ACHN (cell line): ENCODE measurements at places on chromosomes 11 and 22.

DNA sequence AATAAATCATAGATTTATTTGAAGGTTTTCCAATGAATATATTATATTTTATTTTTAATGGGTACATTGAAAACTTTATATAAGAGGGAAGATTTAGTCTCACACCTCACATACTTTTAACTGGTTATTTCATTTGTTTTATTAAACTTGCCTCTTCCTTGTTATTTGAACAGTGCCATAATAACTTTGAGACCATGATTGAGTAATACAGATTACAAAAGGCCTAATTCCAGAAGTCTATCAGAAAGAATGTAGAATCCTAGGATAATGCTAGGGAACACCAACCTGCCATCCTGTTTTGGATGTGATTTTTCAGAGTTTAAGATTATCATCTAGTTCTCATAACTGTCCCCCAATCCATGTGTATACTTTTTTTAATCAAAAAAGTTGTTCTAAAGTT lies 102.7 kb upstream of the BIRC3 start:
- no peak for DNase-seq

GRCh38 chr11:18650859-18651557 lies 16.9 kb upstream of the SPTY2D1 start:
- peak; percentile 39 for DNase-seq

DNA sequence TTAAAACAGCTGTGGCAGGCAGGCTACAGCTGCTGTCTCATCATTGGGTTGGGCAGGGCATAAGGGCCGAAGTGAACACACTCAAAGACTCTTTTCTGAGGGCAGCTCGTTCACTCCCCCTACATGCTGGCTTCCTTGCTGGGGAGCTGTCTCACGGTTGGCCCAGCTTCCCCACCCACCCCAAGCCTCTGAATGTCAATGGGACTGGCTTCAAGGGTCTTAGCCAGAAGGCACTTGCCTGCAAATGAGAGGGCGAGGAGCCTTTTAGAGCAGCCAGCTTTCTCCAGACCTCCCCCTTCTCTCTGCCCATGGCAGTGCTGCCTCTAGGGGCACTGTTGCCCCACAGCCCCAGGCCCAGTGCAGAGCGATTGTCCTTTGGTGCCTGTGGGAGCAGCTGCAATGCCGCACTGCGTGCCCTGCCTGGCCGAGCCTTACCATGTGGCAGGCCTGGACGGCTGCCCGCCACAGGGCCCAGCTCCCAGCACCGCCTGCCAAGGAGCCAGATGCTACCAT lies 94.7 kb upstream of the RASSF10 start:
- peak; percentile 29 for DNase-seq

DNA sequence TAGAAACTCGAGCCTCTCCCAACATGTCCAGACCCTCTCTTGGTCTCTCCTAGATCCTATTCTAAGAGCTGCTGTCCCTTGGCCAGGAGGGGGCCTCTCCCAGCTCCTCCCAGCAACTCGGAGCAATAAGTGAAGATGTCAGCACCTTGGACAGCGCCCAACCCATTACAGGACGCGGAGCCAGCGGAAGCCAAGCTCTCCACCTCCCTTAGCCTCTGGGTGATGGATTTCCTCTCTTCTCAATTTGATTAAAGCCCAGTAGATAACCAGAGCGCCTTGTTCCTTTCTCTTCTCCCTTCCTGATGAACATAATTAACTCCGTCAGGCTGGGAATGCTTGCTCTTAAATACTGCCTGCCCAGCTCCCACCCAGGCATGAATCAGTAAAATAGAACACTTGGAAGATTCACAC lies 26.2 kb upstream of the TPBGL start:
- peak; percentile 81 for DNase-seq

GRCh38 chr11:121383716-121384115 lies 68.4 kb upstream of the SORL1 start:
- DNase-seq, result no peak

DNA sequence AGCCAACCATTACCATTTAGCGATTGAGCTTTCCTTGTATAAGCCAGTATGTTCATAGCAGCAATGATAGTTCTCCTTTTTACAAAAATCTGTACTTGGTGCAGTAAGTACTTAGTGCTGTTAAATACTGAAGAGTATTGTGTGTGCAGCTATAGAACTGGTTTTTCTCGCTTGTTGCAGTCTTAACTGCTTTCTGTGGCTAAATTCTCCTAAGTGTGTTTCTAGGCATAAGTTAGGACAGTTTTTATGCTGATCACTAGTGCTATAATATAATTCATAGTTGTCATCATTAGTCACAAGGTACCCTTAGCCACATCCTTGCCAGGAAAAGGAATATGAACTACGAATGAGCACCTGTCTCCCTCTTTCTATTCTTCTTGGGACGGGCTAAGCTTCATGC lies 107.7 kb downstream of the GRAMD1B start:
- no peak for DNase-seq

DNA sequence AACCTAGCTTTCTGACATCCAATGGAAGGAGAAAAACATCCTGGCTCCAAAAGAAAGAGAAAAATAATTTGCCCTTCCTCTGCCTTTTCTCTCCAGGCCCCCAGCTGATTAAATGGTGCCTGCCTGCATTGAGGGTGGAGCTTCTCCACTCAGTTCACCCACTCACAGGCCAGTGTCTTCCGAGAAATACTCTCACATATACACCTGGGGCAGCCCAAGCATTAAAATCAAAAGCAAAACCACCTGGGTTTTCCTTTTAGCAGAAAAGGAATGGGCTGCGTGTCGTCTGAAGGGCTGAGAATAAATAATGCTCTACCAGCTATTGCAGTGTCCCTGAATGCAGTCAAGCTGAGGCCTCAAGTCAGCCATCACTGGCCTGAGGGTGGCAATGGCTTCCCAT lies 1143.8 kb upstream of the TENM4 start:
- no peak for DNase-seq

- no peak for DNase-seq
Observed at GRCh38 chr11:114379394-114380069, 20.8 kb downstream of the C11orf71 start.

DNA sequence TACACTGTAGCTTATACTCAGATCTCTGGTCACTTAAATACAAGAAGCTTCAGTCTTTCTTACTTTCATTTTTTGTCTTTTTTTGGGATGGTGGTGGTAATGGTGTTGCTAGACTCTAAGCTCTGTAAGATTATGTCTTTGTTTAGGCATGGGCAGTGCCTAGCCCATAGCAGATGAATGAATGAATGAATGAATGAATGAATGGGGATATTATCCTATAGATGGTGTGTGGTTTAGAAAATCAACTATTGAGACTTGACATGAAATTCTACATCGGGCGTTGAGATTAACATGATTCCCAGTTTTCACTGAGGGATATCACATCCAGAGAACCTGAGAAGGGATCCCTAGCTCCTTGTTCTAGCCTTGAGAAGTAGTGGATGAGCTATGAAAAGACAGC lies 9.8 kb upstream of the CKAP5 start:
- DNase-seq, result no peak

GRCh38 chr11:35237860-35238715 lies 99.1 kb downstream of the CD44 start:
- DNase-seq, result peak; percentile 39

DNA sequence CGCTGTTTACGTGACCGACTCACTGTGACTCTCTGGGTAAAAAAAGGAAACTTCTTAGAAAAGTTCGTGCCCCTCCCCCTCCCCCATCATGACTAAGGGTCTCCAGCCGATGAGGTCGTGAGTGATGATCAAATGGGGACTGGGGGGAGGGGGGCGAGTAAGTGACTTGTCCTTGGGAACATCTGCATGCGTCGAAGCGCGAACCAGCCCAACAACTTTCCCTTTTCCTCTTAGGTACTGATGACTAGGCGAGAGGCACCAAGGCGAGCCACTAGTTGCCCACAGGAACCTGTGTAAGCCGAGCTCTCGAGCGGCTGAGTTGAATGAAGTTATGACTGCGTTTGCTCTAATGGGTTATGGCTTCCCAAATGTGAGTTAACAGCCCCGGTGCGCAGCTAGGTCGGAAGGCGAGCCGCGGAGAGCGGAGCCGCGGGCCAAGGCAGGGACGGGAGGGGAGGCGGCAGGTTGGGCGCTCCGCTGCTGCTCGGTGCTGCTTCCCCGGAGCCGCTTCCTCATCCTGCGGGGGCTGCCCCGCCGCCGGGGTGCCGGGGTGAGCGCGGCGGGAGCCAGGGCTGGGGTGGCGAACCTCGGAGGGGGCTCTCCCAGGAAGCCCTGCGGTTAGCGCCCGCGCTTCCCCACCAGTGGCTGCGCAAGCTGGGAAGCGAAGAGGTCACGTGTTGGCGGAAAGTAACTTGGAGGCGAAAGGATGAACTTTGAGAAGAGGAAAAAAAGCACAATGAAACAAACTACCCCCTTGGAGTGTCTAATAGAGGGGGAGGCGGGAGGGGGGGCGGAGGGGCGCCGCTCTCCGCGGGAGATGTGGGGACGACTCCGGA lies 22.1 kb upstream of the BDNF start:
- DNase-seq, result peak; percentile 57

- no peak for DNase-seq
Observed at GRCh38 chr11:126436209-126436755, 80.8 kb downstream of the ST3GAL4 start.
